Thymus (tissue), 14 donors: ENCODE measurements at places on chromosomes 12 and 14.

- DNase-seq: no peak
Observed at GRCh38 chr12:69555461-69555860, 29.8 kb upstream of the CCT2 start.

- no peak for DNase-seq
Observed at GRCh38 chr14:96398921-96399320, 7.0 kb downstream of the AK7 start.

DNA sequence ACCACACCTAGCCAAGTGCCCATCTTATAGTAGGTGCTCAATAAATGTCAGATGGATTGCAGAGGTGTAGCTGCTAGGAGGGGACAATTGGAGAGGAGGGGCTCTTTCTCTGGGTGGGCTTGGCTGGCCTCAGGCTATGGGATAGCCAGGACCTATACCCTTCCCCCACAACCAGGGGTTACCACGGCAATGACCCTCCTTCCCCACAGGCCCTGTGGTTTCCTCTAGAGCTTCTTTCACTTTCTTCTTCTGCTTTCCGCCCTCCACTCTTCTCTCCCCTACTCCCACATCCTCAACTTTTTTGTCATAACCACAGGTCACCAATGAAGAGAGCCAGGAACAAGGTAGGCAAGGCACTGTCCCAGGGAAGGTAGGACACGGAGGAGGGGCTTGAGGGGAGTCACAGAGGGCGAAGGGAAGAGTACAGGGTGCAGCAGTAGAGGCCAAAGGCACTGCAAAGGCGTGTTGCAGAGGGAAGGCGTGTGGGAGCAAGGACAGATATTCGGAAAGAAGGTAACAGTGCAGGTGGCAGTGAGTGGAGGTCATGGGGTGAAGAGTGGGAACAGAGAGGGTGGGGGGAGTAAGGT is 1.9 kb upstream of the ITGB7 start:
- peak; percentile 44 for DNase-seq

DNA sequence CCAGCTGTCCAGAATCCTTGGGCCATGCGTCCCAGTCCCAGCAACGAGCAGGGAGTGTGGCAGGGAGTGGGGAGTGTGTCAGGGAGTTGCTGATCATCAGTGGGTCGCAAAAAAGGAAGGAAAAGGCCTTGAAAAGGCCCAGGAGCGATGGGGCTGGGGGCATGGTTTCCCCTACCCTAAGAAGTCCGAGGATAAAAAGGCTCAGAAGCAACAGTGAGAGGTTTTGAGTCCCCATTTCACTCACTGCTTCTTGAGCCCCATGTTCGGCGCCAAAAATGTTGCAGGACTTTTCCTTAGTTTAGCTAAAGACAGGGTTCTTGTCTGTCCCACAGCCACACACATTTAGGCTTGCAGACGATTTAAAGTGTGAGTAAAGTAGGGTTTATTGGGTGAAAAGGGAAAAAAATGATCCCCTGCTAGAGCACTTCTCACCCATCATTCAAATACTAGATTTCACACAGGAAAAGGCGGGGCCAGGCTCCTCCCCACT is 189.5 kb downstream of the KCNC2 start:
- no peak for DNase-seq

GRCh38 chr14:54643696-54644176 is 76.8 kb downstream of the SAMD4A start:
- no peak for DNase-seq

GRCh38 chr12:71141378-71141926 is 16.3 kb downstream of the TSPAN8 start:
- DNase-seq: no peak

GRCh38 chr14:77475432-77476115 is 17.7 kb downstream of the AHSA1 start:
- no peak for DNase-seq

GRCh38 chr12:88375306-88376305 is 204.7 kb downstream of the KITLG start:
- DNase-seq: no peak
